ENCODE measurements at places on chromosomes 7 and 10.

DNA sequence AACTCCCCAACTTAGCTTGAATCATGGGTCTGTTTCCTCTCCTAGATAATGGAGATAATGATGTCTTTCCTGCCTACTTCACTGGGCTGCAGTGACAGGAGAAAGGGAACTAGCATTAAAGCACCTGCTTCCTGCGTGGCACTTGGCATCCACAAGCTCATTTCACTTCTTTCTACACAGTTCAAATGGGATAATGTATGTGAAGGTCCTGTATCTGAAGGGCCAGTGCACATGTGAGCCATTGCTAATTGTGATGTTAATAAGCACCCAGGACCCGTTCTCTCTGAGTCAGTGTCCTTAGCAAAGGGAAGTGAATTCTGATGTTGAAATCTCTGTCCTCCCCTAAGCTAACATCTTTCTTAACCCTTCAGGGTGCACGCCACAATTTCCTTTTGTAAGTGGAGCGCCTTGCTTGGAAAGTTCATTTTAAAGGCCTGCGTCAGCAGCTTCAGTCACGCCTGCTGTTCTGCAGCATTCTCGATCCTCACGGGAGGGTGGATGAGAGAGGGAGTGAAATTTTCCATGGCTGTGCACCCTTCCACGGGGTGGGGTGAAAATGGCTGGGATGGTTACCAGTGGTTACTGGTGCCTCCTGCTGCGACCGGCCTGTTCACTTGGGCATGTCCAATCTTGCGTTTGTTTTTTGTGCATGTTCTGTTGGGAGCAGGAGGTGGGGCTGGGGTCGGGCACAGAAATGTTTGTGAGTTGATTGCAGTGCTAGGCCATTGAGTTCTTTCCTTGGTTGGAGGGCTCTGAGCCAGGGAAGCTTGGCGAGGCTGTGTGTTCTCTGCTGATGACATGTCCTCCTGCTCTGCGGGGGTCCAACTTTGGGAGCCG, 59.2 kb downstream of the HK1 start:
- peak; percentile 76 for DNase-seq

DNA sequence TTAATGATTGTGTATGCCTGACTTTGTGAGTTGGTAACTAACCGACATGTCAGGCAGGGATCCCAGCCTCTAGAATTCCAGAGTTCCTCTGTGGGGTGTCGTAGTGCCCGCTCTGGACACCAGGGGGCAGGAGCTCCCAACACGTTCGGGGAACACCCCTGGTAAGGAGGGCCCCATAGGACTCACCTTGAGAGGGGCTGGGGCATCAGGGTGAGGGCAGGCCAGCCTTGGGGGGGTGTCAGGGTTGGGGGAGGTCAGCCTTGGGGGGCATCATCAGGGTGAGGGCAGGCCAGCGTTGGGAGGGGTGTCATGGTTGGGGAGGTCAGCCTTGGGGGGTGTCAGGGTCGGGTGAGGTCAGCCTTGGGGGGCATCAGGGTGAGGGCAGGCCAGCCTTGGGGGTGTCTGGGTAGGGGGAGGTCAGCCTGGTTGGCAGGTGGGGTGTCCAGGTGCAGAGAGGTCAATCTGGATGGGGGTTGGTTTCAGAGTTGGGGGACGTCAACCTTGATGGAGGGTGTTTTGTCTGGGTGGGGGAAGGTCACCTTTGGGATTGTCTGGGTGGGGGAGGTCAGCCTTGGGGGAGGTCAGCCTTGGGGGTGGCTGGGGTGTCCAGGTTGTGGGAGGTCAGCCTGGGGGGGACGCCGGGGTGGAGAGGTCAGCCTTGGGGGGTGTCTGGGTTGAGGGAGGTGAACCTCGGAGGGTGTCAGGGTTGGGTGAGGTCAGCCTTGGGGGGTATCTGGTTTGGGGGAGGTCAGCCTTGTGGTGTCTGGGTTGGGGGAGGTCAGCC, 45.6 kb upstream of the SUN1 start:
- no peak for DNase-seq

- DNase-seq = no peak
These were observed 167.1 kb upstream of the SMIM30 start for GRCh38 chr7:113285411-113285810.

GRCh38 chr7:134422008-134422407, 36.9 kb downstream of the AKR1B1 start:
- DNase-seq = no peak

DNA sequence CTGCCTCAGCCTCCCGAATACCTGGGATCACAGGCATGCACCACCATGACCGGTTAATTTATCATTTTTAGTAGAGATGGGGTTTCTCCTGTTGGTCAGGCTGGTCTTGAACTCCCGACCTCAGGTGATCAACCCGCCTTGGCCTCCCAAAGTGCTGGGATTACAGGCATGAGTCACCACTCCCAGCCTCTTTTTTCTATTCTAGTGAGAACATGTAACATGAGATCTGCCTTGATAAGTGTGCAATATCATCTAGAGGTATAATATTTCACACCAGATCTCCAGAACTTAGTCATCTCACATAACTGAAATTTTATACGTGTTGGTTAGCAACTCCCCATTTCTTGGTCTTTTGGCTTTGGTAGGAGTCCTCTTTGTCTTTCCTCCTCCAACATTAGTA, 656.9 kb downstream of the CNTNAP2 start:
- DNase-seq = no peak

- DNase-seq = no peak
These were observed 148.2 kb downstream of the CELF2 start for GRCh38 chr10:11165591-11166543.

- DNase-seq = no peak
These were observed 120.8 kb upstream of the GAD2 start for GRCh38 chr10:26095781-26096180.

GRCh38 chr10:69994262-69994661, 58.4 kb upstream of the MACROH2A2 start:
- DNase-seq = no peak

- no peak for DNase-seq
These were observed 157.3 kb upstream of the ADCY1 start for GRCh38 chr7:45416846-45417245.

GRCh38 chr10:978826-979421, 9.3 kb upstream of the GTPBP4 start:
- no peak for DNase-seq

- no peak for DNase-seq
These were observed 23.0 kb downstream of the SMURF1 start for GRCh38 chr7:99120916-99121315.

DNA sequence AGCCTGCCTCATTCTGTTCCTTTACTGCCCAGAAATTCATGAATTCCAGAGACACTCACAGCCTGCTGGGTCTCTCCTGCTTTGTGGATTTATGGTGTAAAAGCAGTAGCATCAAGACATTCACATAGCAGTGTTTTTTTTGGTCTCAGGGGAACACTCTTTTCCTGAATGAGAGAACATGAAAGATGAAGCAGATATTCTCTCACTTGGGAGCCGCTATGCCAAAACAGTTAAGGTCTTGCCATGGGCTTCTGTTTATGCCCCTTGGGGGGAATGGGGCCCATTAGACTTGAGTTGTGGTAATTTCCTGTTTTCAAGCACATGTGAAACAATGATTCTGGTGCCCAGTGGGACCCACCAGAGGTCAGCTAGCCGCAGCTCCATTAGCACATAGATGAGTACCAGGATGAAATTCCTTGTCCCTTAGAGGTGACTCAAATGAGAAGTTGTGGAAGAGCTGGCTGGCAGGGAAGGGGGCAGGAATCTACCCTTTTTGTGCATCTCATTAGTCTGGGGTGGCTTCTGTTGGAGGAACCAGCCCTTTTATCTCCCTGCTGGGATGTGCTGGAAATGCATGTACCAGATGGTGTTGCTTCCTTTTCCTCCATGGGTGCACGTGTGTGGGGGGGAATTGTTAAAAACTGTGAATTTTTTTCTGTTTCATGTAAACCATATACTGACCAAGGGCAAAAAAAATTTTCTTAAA, 13.3 kb downstream of the BMPER start:
- no peak for DNase-seq

DNA sequence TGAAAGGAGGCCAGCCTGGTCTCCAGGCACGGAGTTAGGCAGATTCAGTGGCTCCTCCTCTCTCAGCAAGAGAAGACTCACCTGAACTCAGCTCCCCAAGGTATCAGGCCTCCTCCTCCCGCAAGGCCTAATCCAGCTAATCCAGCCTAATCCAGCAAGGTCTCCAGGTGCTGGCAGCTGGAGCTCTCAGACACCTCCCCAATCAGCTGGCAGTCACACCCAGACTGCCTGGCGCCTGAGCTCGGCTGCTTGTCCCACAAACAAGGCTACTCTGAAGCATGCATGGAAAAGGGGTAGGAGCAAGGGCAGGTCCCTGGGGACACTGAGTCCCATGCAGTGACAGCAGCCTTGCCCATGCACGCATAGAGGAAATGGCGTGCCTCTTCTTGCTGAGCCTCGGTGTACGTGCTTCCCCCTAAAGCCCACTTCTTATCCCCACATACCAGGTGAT, 3.3 kb upstream of the OPN4 start:
- DNase-seq = no peak

GRCh38 chr7:24297362-24297761, 13.4 kb downstream of the NPY start:
- no peak for DNase-seq

- DNase-seq = no peak
These were observed 138.2 kb upstream of the TMEM229A start for GRCh38 chr7:124171068-124171467.

DNA sequence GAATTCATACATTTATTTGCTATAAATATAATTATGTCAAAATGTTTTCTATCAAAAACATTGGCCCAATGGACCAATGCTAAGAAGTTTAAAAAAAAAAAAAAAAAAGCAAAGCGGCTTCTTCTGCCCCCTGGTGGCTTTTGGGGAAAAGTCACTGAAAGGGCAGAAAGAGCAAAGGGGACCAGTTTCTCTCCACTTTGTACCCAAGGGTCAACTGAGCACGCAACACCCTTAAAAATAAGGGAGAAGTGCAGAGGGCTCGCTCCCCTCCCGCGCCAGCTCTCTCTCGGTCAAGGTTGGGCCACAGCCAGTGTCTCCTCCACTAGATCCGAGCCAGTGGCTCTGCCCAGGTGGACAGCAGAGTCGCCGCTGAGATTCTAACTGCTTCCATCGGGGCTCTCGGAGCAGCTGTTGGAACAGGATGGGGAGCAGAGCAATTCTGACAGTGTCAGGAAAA, 136.4 kb upstream of the FGFR2 start:
- no peak for DNase-seq

GRCh38 chr7:81608748-81609382, 161.0 kb downstream of the HGF start:
- DNase-seq = no peak

DNA sequence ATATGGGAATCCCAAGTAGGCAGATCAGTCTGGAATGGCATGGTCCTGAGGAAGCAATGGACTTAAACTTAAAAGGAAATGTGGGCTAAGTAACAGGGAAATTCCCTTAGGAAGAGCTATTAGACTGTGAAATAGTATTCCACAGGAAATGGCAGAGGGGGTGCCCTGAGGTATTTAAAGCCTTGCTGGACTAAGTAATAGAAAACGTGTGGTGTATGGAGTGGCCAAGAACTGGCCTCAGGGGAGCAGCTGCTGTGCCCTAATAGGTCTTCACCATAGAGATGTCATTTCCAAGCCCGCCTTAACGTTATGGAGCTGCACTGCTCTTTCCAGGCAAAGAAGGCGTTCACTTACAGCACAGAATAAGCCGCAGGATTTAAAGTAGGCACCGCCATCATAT, 365.2 kb upstream of the ZMIZ1 start:
- DNase-seq = no peak

- DNase-seq = no peak
These were observed 41.3 kb upstream of the TRIL start for GRCh38 chr7:28999427-28999826.

- no peak for DNase-seq
These were observed 69.7 kb downstream of the NPS start for GRCh38 chr10:127618797-127619196.
